CD4-positive, CD25-positive, alpha-beta regulatory T cell (primary cell): ENCODE measurements at places on chromosomes 13 and 19.

- no peaks in the 10 kb centered on the region for H3K4me1 ChIP-seq
- H3K27me3 ChIP-seq = no peaks in the 10 kb centered on the region
- no peak overlapping the region for H3K27ac ChIP-seq
- no peaks in the 10 kb centered on the region for H3K36me3 ChIP-seq
Observed at GRCh38 chr19:54077334-54077733, 3.8 kb downstream of the TARM1 start.

GRCh38 chr19:5890099-5890498 lies 13.5 kb downstream of the NDUFA11 start:
- no peak for DNase-seq
- H3K36me3 ChIP-seq = peaks cover 2% of the 10 kb centered on the region
- H3K27ac ChIP-seq = no peak overlapping the region
- no peaks in the 10 kb centered on the region for H3K27me3 ChIP-seq
- H3K4me3 ChIP-seq = no peak overlapping the region

GRCh38 chr19:36972571-36972970 lies 56.4 kb downstream of the ZNF568 start:
- peaks cover 15% of the 10 kb centered on the region for H3K4me1 ChIP-seq
- H3K4me3 ChIP-seq = peak overlapping the region; percentile 48
- no peaks in the 10 kb centered on the region for H3K27me3 ChIP-seq
- peak overlapping the region; percentile 70 for H3K27ac ChIP-seq

DNA sequence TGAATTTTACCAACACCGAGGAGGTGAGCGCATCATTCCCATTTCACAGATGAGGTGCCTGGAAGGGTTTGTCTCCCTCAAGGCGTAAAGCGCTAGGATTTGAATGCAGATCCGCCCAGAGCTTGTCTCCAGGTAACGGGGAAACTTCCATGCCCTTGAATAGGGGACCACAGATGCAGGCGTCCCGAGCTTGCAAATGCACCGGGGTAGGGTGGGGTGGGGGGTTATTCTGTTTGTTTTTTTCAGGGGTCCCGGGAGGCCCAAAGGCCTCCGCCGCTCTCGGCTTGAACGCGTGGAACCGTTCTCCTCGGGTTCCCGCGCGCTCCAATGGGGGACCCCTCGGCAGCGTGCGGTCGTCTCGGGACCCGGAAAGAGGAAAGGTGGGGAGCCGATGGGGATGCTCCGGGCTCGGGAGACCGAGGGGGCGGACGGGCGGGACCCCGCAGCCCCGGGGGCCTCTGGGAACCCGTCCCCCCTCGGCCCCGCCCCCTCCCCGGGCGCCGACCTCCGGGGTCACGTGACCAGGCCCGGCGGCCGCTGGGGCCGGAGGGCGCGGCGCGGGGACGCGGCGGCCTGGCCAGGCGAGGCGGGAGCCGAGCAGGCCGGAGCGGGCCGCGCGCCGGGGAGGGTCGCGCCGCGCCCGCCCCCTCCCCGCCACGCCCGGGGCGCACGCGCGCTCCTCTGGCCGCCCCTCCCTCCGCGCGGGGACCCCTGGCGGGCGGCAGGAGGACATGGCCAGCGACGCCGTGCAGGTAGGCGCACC lies at the start of gene PKN1:
Gene PKN1 (plus strand): TSS at position 516 of the 763 bp plus-strand sequence. CDS start 216 bp downstream, at position 732.
- DNase-seq = peak; percentile 51
- no peaks in the 10 kb centered on the region for H3K36me3 ChIP-seq
- H3K27me3 ChIP-seq = no peaks in the 10 kb centered on the region
- peak within 1 kb of the TSS; percentile 74 for H3K27ac ChIP-seq
- peak within 1 kb of the TSS; percentile 67 for H3K4me3 ChIP-seq
- peaks cover 34% of the 10 kb centered on the region for H3K4me1 ChIP-seq

- no peak overlapping the region for H3K27ac ChIP-seq
- no peaks in the 10 kb centered on the region for H3K27me3 ChIP-seq
- DNase-seq = no peak
- H3K4me1 ChIP-seq = no peaks in the 10 kb centered on the region
- H3K36me3 ChIP-seq = peaks cover 31% of the 10 kb centered on the region
- H3K4me3 ChIP-seq = no peak overlapping the region
Observed at GRCh38 chr19:23260956-23261355, 10.8 kb upstream of the ZNF724 start.

- no peak for DNase-seq
- no peaks in the 10 kb centered on the region for H3K36me3 ChIP-seq
- no peak overlapping the region for H3K4me3 ChIP-seq
- no peaks in the 10 kb centered on the region for H3K27me3 ChIP-seq
- no peak overlapping the region for H3K27ac ChIP-seq
- H3K4me1 ChIP-seq = no peaks in the 10 kb centered on the region
Observed at GRCh38 chr13:103102482-103102881, 36.3 kb upstream of the SLC10A2 start.

DNA sequence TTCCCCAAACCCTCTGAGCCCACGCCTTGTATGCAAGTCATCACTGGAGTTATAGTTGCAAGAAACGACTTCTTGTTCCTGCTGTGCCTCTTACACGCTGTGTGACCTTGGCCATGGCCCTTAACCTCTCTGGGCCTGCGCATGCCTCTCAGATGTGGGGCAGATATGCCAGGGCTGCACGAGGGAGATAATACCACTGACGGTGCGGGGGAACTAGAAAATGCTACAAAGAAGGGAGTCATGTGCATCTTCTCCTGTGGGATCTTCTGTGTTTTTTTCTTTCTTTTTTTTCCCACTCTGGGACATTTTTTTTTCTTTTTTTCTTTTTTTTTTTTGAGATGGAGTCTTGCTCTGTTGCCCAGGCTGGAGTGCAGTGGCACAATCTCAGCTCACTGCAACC lies 4.3 kb upstream of the SAMD1 start:
- no peak overlapping the region for H3K27ac ChIP-seq
- DNase-seq = no peak

DNA sequence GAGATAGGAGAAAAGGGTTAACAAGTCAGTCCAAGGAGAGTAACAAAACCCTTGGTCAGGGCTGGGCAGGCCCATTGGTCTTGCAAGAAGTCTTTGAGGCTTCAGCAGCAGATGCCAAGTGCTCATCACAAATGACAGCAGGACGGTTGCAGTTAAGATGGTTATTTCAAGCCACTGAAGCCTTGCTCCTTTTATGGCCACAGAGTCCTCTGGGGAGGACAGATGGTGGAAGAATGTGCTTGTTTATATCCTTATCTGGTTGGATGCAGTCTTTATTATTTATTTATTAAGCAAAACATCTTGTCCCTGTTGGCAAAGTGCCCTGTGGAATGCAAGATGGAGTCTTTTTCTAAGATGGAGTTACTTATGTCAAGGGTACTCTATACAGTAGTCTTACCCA lies 19.2 kb upstream of the ZNF331 start:
- H3K27ac ChIP-seq = no peak overlapping the region
- no peaks in the 10 kb centered on the region for H3K36me3 ChIP-seq
- H3K4me3 ChIP-seq = no peak overlapping the region
- H3K4me1 ChIP-seq = peaks cover 18% of the 10 kb centered on the region
- H3K27me3 ChIP-seq = no peaks in the 10 kb centered on the region

DNA sequence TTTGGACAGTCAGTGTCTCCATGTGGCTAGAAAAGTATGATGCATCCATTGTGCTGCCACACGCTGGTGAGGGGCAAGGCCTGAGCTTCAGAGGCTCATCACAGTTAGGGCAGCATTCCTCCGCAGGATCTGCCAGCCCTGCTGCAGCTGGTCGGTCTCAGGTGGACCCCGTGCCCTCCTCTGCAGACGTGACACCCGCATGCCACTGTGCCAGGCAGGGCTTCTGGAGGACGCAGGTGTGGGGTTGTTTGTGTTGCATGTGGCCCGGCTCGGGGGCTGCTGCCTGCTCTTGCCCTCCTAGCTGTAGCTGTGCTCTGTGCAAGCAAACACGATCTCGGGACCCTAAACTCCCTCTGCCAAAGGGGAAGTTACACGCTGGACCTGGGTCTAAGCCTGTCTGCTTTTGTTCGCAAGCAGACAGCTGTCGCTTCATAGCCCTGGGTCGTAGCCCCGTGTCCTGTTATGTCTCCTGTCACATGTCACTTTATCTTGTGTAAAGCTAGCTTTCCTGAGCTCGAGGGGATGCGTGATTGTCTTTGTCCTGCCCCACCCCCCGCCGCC lies 45.3 kb downstream of the SLC7A9 start:
- H3K36me3 ChIP-seq = no peaks in the 10 kb centered on the region
- no peak overlapping the region for H3K4me3 ChIP-seq
- no peaks in the 10 kb centered on the region for H3K4me1 ChIP-seq
- DNase-seq = no peak
- H3K27me3 ChIP-seq = no peaks in the 10 kb centered on the region

DNA sequence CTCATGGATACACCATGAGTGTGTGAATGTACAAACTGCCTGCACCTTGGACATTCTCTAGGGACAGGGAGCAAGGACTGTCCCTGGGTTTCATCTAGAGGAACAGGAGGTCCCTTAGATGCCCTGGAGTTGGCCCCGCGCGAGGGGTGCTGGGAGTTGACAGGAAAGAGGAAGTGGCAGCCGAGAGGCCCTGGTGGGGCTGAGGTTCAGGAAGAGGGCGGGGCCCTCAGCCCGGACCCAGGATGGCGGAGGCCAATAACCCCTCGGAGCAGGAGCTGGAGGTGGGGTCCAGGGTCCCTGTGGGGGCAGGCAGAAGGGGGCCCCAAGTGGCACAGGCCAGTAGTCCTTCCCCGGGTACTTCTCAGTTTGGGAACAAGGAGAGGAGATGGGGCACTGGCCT lies 6.9 kb downstream of the PKN1 start:
- H3K4me1 ChIP-seq = peaks cover 45% of the 10 kb centered on the region
- peaks cover 35% of the 10 kb centered on the region for H3K36me3 ChIP-seq
- DNase-seq = peak; percentile 73
- H3K4me3 ChIP-seq = peak overlapping the region; percentile 86

DNA sequence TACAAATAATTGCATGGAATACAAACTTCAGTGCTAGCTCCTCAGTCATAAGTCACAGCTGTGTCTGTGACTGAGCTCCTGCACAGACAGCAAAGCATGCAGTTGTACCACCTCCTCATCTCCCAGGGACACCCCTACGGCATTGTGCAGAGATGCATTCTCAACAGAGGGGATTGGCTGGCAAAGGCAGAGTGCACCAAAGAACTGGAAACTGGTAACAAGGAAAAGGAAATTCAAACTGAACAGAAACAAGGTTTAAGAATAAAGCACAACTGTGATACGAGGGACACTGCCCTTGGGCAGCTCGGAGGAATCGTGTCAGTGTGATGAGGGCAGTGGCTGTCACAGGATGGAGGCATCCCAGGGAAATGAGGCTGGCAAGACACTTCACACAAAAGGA lies 126.1 kb upstream of the SOX1 start:
- no peaks in the 10 kb centered on the region for H3K27me3 ChIP-seq
- H3K4me3 ChIP-seq = no peak overlapping the region
- no peaks in the 10 kb centered on the region for H3K4me1 ChIP-seq
- no peak for DNase-seq
- H3K36me3 ChIP-seq = no peaks in the 10 kb centered on the region
- H3K27ac ChIP-seq = no peak overlapping the region

GRCh38 chr13:39095500-39095899 lies 57.2 kb downstream of the NHLRC3 start:
- H3K27ac ChIP-seq = no peak overlapping the region
- no peaks in the 10 kb centered on the region for H3K4me1 ChIP-seq
- H3K27me3 ChIP-seq = no peaks in the 10 kb centered on the region
- no peaks in the 10 kb centered on the region for H3K36me3 ChIP-seq

DNA sequence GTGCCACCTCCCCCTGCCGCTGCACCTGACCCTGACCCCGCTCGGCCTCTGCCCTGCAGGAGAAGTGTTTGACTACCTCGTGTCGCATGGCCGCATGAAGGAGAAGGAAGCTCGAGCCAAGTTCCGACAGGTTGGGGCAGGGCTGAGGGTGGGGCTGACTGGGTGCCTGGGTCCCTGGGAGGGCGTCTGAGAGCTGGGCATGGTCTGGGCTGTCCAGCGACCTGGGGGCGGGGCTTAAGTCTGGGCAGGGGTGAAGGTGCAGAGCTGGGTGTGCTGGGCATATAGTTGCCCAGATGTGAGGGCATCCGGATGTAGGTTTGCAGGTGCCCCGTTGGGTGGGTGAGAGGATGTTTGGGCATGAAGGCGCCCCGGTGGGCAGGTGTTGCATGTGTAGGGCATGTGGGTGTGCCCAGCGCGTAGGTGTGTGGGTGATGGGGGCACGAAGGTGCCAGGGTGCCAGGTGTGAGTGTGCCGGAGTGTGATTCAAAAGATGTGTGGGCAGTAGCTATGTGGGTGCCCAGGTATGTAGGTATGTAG lies 13.8 kb downstream of the MARK4 start:
- H3K4me1 ChIP-seq = no peaks in the 10 kb centered on the region
- no peaks in the 10 kb centered on the region for H3K27me3 ChIP-seq
- no peak overlapping the region for H3K27ac ChIP-seq
- no peak overlapping the region for H3K4me3 ChIP-seq
- H3K36me3 ChIP-seq = peaks cover 7% of the 10 kb centered on the region

DNA sequence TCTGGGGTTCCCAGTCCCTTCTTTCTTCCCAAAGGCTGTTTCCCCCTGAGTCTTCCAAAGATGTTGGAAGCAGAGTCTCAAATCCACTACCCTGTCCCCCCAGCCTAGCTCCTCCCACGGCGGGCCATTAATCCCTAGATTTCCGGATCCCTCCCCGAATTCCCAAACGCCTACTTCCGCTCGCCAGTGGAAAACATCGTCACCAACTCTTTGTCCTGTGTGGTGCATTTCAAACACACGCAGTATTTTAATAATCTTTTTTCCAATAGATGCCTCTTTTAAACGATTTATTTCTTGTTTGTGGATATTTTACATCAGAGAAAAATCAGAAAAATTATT lies 610 bp downstream of the ZNF791 start:
- H3K27ac ChIP-seq = peak overlapping the region; percentile 92
- DNase-seq = no peak
- H3K36me3 ChIP-seq = peaks cover 13% of the 10 kb centered on the region
- no peaks in the 10 kb centered on the region for H3K27me3 ChIP-seq

- no peak for DNase-seq
- no peaks in the 10 kb centered on the region for H3K27me3 ChIP-seq
- H3K27ac ChIP-seq = no peak overlapping the region
Observed at GRCh38 chr13:82010780-82011179, 1669.9 kb upstream of the SPRY2 start.

DNA sequence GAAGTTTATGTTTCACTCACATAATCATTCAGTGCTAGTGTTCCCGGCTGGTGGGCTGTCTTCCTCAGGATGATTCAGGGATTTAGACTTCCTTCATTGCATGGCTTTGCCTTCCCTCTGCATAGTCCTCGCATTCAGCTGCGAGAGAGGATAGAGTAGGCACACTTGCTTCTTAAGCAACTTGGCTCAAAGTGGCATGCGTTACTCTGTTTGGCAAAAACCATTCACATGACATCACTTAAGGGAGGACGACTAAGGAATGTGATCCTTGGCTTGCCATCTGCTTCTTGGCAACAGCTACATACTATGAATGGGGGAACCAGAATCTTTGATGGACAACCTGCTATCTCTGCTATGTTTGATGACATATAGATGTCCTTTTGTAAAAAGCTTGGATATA lies 359.3 kb downstream of the TDRD3 start:
- no peaks in the 10 kb centered on the region for H3K4me1 ChIP-seq
- no peak overlapping the region for H3K27ac ChIP-seq
- DNase-seq = no peak
- no peak overlapping the region for H3K4me3 ChIP-seq
- H3K27me3 ChIP-seq = no peaks in the 10 kb centered on the region
